CD4-positive, CD25-positive, alpha-beta regulatory T cell (primary cell): ENCODE measurements at places on chromosomes 11 and 22. TPM values are rescaled to one million over a fixed set of nuclear protein-coding genes. Genes with fewer than 3 reads are reported as not detected.

SERPING1 gene
- 1.1 TPM for total RNA-seq

OR51V1 gene
- total RNA-seq: not detected

TP53AIP1 gene
- total RNA-seq: not detected

TNNI2 gene
- total RNA-seq: not detected

MRGPRF gene
- not detected for total RNA-seq

BAIAP2L2 gene
- total RNA-seq: 1.2 TPM

LGR4 gene
- total RNA-seq: 2.7 TPM

PIK3C2A gene
- 34.4 TPM for total RNA-seq

DNA sequence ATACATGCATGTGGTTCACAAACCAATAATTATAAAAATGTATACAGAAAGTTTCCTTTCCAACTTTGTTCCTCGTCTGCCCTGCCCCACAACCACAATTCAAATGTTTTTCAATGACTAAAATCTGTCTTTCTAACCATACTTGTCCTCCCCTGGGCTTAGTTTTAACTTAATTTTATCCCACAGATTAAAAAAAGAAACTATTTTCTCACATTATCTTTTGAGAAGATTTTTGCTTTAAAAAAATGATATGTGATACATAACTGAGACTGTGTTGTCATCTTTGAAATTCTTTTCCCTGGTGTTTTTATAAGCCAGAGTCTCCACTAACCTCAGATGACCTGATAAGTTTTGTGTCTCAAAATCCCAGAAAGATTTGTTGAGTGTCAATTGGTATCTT, 79.0 kb downstream of the FDX1 start:
- H3K27ac ChIP-seq: no peak overlapping the region
- no peak for DNase-seq
- H3K27me3 ChIP-seq: peaks cover 2% of the 10 kb centered on the region
- no peak overlapping the region for H3K4me3 ChIP-seq
- H3K36me3 ChIP-seq: no peaks in the 10 kb centered on the region

GRCh38 chr22:25404928-25405816, 159.3 kb upstream of the GRK3 start:
- H3K4me3 ChIP-seq: peak overlapping the region; percentile 34
- H3K27me3 ChIP-seq: no peaks in the 10 kb centered on the region
- peak; percentile 76 for DNase-seq
- H3K27ac ChIP-seq: peak overlapping the region; percentile 60
- no peaks in the 10 kb centered on the region for H3K36me3 ChIP-seq

DNA sequence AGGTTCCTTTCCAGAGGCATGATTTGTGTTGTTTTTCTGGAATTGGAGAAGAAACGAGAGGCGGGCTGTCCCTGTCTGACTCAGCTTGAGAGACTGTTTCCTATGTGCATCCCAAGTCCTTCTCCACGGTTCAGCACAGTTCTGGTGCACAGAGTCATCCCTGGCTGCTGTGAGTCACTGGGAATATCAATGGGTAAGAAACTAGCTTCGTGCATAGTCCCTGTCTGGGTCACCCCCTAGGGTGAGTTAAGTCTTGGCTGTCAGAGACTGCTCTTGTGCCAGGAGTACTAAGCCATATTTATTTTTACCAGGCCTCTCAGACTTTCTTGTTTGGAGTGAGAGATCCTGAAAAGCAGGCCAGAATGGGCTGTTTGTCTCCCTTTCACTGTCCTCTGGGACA, 2.4 kb upstream of the LRP4 start:
- peaks cover 15% of the 10 kb centered on the region for H3K27me3 ChIP-seq
- no peak overlapping the region for H3K4me3 ChIP-seq
- H3K4me1 ChIP-seq: peaks cover 25% of the 10 kb centered on the region
- no peaks in the 10 kb centered on the region for H3K36me3 ChIP-seq

DNA sequence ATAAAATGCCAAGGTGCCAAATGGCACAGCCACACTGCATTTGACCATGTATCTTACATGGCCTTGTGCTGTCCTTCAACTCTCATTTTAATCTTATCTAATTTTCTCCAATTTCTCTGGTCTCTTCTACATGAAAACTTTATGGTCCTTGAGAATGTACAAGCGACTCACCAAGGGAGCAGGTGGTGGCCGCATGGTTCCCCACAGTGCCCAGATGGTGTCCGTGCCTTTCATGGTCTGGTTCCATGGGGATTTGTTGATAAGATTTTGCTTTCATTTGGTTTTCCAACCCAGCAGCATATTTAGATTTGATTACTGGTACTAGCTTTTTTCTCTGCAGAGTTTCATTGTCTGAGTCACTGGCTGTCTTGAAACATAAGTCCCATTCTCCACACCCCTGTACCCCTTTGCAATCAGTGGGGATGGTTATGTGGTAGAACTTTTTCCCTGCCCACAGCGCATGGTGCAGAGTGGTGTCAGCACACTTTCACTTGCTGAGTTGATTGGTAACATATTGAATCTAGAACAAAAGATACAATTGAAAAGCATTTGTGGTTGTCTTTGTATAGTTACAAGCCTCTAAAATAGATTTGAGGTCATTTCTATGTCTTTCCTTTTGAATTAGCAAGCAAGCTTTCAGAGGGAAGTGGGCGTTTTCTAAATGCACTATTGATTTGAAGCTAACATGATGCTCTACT, 24.1 kb downstream of the ZNRF3 start:
- no peak overlapping the region for H3K27ac ChIP-seq
- H3K4me3 ChIP-seq: no peak overlapping the region
- H3K27me3 ChIP-seq: no peaks in the 10 kb centered on the region

DNA sequence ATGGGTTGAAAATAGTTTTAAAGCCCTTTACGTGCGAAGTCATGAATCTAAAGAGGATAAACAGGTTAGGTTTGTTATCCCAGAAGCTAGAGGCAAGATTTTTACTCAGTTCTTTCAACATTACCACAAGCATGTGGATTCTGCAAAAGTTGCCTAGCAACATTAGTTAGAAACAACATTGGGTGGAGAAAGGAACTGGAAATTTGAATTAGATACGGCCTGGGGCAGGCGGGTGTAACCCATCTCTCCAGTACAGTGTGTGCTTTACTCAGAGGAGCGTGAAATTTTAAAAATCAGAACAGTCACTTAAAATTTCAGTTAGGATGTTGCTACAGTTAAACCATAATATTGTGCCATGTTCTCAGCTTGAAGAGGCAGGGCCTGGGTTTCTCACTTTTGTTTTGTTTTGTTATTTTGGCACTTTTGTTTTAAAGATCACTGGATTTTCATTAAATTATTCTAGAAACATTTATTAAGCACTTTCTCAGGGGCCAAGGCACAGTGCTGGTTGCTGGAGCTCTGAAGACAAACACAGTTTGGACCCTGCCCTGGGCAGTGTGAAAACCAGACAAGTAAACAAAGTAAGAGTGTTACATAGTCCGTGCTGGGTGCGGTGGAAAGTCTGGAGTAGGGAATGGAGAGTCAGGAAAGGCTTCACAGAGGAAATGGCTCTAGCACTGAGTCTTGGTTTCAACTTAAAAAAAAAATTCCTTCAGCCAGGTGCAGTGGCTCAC, 4.4 kb upstream of the WEE1 start:
- no peak overlapping the region for H3K4me3 ChIP-seq
- DNase-seq: peak; percentile 12
- peaks cover 21% of the 10 kb centered on the region for H3K4me1 ChIP-seq

DNA sequence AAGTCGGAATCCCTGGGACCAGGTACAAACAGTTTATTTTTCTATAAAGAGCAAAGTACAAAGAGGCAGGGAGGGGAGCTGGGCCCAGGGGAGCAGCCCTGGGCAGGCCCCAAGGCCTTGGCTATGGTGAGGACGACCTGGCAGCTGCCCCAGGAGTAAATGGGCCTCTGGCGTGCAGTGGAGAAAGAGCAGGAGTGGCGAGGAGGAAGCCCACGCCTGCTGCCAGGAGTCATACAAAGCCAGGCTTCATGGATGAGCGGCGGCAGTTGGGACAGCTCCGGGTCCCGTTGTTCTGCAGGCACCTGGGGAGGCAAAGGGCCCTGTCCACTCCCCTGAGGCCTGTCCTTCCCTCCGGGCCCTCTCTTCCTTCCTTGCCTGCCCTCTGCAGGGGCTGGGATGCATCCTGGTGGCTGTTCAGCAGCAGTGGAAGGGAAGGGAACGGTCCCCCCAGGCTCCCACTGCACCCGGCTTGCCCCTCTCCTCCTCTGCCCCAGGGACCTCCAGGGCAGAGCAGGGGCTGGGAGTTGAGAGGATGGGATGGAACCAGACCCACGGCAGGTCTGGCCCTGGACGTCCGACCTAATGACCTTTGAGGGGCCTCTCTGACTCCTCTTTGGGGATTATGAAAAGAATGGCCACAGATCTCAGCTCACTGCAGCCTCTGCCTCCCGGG, 11.1 kb downstream of the RAPSN start:
- H3K4me1 ChIP-seq: no peaks in the 10 kb centered on the region
- no peaks in the 10 kb centered on the region for H3K36me3 ChIP-seq
- H3K4me3 ChIP-seq: no peak overlapping the region
- no peak for DNase-seq

- DNase-seq: no peak
- H3K4me1 ChIP-seq: no peaks in the 10 kb centered on the region
- no peak overlapping the region for H3K27ac ChIP-seq
Measured at GRCh38 chr11:88689548-88690240, 352.2 kb upstream of the CTSC start.

DNA sequence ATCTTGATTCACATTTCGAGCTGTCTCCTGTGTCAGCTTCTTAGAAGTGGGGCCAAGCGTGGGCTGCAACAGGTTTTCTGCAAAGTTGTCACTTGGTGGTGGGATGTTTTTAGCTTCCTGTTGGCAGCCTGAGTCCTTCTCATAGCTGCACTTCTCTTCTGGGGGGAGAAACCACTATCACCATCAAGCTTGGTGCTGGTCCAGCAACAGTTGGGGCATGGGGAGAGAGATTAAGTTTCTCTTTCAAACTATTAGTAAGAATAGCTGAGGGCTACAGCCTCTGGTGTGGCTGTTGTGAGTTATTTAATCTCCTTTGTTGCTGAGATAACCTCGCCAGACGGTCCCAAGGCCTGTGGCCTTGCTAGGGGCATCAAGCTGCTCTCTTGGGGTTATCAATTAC, 123.3 kb upstream of the CRYBB3 start:
- no peak overlapping the region for H3K4me3 ChIP-seq
- peaks cover 6% of the 10 kb centered on the region for H3K4me1 ChIP-seq
- H3K27ac ChIP-seq: no peak overlapping the region

DNA sequence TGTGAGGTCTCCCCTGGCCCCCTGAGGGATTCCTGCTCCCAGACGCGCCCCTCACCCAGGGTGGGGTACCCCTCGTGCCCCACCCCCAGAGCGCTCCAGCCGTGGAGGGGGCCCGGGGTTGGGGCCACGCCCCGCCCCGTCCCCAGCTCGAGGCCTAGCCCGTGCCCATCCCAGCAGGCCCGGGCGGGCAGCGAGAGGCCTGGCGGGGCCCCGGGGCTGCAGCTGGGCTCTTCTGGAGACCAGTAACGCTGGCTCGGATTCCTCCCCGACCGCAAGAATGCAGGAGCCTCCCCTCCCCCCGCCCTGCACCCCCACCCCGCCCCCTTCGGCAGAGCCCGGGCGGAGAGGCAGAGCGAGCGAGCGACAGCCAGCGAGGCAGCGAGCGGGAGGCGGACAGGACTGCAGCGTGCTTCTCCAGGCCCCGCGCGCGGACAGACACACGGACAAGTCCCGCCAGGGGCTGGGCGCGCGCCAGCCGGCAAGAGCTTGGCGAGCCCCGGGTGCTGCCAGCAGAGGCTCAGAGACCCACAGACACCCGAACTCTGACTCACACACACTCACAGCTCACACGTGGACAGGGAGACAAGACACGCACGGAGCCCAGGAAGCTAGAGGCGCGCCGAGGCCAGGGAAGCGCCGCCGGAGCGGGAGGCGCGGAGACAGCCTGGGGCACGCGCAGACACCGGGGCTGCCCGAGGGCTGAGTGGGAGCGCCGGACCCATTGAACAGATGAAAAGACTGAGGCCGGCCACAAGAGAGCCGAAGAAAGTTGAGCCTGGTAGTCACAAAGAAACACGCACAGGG, 15.2 kb downstream of the BCL9L start:
- peak; percentile 33 for DNase-seq
- H3K4me3 ChIP-seq: no peak overlapping the region
- H3K4me1 ChIP-seq: peaks cover 81% of the 10 kb centered on the region
- no peaks in the 10 kb centered on the region for H3K27me3 ChIP-seq
- peak overlapping the region; percentile 100 for H3K27ac ChIP-seq

DNA sequence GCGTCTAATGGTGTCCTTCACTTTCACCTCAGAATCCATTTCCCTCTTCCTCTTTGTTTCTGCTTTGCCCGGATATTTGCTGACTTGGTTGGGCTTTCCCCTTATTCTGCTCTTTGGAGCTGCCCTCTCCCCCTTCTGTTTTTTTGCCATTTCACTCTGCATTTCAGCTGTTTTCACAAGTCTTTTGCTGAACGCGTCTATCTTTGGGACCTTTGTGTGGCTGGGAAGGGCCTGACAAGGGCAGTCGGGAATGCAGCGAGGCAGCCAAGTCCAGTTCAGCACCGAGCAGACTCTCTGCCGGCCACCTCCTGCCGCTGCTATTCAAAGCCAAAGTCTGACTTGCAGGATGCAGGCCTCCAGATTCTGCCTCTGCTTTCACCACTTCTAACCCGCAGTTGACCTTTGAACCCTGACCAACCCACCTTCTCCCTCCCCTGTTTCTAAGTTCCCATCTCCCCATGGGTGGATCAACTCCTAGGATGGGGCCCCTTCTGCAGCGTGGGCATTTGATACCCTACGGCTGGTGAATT, 38.2 kb downstream of the FEZ1 start:
- H3K27ac ChIP-seq: no peak overlapping the region
- no peak for DNase-seq
- H3K36me3 ChIP-seq: no peaks in the 10 kb centered on the region
- no peaks in the 10 kb centered on the region for H3K27me3 ChIP-seq
- H3K4me3 ChIP-seq: no peak overlapping the region
- no peaks in the 10 kb centered on the region for H3K4me1 ChIP-seq
